ENCODE measurements at places on chromosomes 2 and 18. TPM values are rescaled to one million over a fixed set of nuclear protein-coding genes. Genes with fewer than 3 reads are reported as not detected.

Gene FIGN
- total RNA-seq, result 1.1 TPM

Gene ARHGAP15
- total RNA-seq, result not detected

Gene GPR45
- not detected for total RNA-seq

Gene GCG
- total RNA-seq, result not detected

Gene UGT1A4
- not detected for total RNA-seq

Gene ADD2
- total RNA-seq, result 2.9 TPM

Gene FBLN7
- 1.8 TPM for total RNA-seq

Gene GALNT3
- 0.32 TPM for total RNA-seq

Gene MAP2
- 6.2 TPM for total RNA-seq

Gene NEURL3
- 0.15 TPM for total RNA-seq

Gene CAMKMT
- total RNA-seq, result 6.5 TPM

Gene ILKAP
- total RNA-seq, result 17.5 TPM

Gene GRB14
- total RNA-seq, result 11.9 TPM

Gene PJVK
- 0.30 TPM for total RNA-seq

Gene CABYR
- total RNA-seq, result 2.9 TPM

Gene SP5
- not detected for total RNA-seq

Gene ALPP
- not detected for total RNA-seq

Gene DTYMK
- total RNA-seq, result 58.4 TPM

Gene ASPRV1
- 0.32 TPM for total RNA-seq

Gene CPLX4
- not detected for total RNA-seq

Gene ZNF142
- 3.9 TPM for total RNA-seq

Gene ABHD1
- total RNA-seq, result not detected

Gene MROH2A
- not detected for total RNA-seq

Gene TXNDC2
- not detected for total RNA-seq

Gene GALM
- total RNA-seq, result 13.1 TPM

Gene ZSWIM2
- total RNA-seq, result not detected

Gene LYPD6
- total RNA-seq, result 7.4 TPM

Gene PRSS56
- total RNA-seq, result not detected

Gene PDCD1
- not detected for total RNA-seq

Gene CKAP2L
- total RNA-seq, result 4.2 TPM

Gene ZSCAN30
- total RNA-seq, result 13.2 TPM

Gene TNP1
- not detected for total RNA-seq

Gene EIF2AK2
- 98.2 TPM for total RNA-seq

Gene TM4SF20
- total RNA-seq, result not detected

Gene FOXD4L1
- not detected for total RNA-seq

Gene TNS1
- 19.8 TPM for total RNA-seq

Gene REG3G
- not detected for total RNA-seq

Gene TUBA3D
- not detected for total RNA-seq

Gene ECEL1
- total RNA-seq, result not detected

Gene SLC14A1
- total RNA-seq, result 1.5 TPM

Gene HES6
- 8.8 TPM for total RNA-seq

Measured in epithelial cell of umbilical artery (primary cell).